Stimulated activated CD8-positive, alpha-beta memory T cell treated with anti-CD3 and anti-CD28 coated beads, Interleukin-4, amount 100 ng/mL, for 1 hour (primary cell): ENCODE measurements at places on chromosomes 13 and 19.

GRCh38 chr19:10270180-10270615 lies 722 bp upstream of the ICAM1 start:
- peak; percentile 62 for DNase-seq

- DNase-seq, result no peak
Measured at GRCh38 chr19:40524133-40524549, 52.5 kb upstream of the SHKBP1 start.

DNA sequence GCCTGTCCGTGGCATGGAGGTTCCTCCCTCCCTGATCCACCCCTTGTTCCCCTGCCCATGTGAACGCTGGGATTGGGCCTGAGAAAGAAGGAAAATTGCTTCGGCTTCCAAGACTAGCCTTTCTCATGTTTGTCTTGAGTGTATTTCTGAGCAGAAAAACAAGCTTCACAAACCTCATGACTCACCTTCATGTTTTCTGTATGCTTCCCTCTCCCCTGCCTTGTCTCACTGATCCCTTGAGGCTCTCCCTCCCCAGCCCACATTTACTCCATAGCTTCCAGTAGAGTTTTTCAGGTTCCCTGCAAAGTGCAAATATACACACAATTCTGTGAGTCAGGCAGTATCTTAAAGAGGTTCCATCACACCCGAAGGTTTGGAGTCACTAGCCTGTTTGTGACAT lies 572.4 kb downstream of the UQCRFS1 start:
- no peak for DNase-seq

GRCh38 chr19:29671393-29672160 lies 6.3 kb downstream of the PLEKHF1 start:
- DNase-seq, result peak; percentile 66

GRCh38 chr13:61994174-61994573 lies 578.5 kb upstream of the PCDH20 start:
- no peak for DNase-seq

GRCh38 chr19:57004418-57004817 lies 115.4 kb upstream of the USP29 start:
- DNase-seq, result no peak

- no peak for DNase-seq
Measured at GRCh38 chr13:42597505-42597904, 23.6 kb downstream of the TNFSF11 start.

- no peak for DNase-seq
Measured at GRCh38 chr19:49997709-49998108, 27.5 kb downstream of the VRK3 start.

GRCh38 chr13:79141082-79141481 lies 265.0 kb downstream of the RBM26 start:
- no peak for DNase-seq

DNA sequence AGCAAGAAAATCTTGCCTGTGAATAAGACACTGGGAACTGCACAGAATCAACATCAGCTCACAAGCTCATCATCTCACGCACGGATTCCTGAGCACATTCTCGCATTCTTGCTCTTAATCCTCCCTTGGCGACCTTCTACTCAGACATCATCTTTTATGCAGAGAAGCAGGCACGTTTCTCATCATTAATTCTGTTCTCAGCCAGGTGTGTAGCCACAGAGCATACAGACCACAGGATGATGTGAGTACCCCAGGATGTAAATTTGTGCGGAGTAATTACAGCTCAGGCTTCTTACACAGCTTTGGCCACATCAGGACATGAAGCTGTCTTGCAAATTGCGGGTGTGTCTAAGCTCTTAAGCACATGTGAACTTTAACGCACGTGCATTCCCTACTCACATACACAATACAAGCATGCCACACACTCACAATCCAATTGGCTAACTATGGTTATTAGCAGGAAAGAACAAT lies 36.5 kb upstream of the SACS start:
- no peak for DNase-seq

- no peak for DNase-seq
Measured at GRCh38 chr13:49975826-49976225, 21.0 kb upstream of the TRIM13 start.

GRCh38 chr19:30579419-30579818 lies 207.2 kb downstream of the ZNF536 start:
- no peak for DNase-seq

- no peak for DNase-seq
Measured at GRCh38 chr19:23254141-23254910, 4.1 kb upstream of the ZNF724 start.

GRCh38 chr19:41811036-41811435 lies 14.6 kb downstream of the CEACAM3 start:
- no peak for DNase-seq

DNA sequence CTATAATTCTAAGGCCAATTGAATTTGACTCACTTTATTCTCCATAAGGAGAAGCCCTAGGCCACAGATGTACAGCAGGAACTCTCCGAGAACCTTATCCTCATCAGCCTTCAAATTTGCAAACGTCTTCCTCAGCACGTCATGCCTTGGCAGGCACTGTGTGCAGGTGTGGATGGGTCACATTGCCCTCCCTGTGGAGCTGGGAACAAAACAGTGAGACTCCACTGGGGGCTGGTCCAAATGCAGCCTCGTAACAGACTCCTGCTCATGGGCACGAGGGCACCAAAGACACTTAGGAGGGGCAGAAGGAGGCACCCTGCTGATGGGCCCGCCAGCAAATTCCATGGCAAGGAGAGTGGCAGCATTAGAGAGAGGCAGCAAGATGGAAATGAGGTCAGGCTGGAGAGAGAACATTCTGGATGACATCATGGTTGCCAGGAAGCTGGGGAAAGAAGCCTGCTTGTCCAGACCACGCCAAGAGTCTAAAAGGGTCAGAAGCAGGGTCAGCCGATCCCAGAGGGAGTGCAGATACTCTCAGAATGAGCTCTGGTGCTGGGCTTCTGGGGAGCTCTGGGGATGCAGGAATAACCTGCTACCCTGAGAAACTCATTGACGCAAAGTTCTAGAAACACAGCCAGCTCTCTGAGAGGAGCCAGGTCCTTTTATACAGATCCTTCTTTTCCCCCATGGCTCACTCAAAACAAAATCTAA lies 242.2 kb downstream of the B3GLCT start:
- no peak for DNase-seq

DNA sequence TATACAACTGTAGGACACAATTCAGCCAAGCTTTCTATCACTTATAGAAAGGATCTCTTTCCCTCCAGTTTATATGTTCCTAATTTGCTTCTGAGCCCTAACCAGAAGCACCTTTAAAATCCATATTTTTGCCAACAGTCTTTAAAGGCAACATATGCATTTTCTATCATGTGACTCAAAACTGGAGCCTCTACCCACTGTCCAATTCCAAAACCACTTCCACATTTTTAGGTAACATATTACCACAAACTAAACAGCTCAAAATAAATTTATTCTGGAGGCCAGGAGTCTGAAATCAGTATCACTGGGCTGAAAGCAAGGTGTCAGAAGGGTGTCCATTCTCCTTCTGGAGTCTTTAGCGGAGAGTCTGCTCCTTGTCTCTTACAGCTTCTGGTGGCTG lies 15.9 kb upstream of the EFNB2 start:
- no peak for DNase-seq

DNA sequence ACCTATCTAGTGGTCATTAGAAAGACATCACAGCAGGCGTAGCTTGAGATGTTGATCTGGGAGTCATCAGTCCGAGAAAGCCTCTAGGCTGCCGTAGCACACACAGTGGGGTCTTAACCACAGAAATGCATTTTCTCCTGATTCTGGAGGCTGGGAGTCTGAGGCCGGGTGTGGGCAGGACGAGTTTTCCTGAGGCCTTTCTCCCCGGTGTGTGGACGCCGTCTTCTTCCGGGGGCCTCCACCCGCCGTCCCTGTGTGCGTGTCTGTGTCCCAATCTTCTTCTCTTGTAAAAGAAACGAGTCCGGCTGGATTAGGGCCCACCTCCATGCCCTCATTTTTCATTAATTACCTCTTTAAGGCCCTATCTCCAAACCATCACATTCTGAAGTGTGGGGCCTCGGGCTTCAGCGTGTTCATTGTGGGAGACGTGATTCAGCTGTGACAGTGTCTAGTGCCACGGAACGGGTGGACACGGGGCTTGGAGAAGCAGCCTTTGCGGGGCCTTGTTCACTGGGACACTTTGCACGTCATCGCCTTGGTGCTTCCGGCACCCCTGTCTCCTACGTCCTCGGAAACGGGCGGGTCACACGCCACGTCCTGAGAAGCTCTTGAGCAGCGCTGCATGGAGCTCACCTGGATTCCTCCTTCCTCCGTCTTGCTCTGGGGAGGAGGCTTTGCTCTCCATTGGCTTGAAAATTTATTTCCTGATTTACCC lies 208.9 kb upstream of the SOX1 start:
- DNase-seq, result no peak

DNA sequence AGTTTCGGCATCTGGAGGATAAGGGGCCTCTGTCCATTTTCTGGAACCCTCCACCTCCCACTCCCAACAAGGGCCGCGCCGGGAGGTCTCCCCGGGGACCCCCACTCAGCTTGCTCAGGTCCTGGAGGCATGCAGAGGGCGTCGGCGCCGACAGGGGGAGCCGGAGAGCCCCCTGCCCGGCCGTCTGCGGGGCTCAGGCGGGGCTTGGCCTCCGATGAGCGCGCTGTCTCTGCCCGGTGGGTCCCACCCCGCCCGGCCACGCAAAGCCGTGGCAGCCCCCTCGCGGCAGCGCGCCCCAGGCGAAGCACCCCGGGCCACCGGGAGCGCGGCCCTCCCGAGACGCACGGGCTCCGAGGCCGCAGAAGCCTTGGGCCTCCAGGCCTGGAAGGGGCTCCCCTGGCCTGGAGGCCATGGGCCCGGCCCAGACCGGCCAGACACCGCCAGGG lies 149.7 kb upstream of the ZNF536 start:
- no peak for DNase-seq

DNA sequence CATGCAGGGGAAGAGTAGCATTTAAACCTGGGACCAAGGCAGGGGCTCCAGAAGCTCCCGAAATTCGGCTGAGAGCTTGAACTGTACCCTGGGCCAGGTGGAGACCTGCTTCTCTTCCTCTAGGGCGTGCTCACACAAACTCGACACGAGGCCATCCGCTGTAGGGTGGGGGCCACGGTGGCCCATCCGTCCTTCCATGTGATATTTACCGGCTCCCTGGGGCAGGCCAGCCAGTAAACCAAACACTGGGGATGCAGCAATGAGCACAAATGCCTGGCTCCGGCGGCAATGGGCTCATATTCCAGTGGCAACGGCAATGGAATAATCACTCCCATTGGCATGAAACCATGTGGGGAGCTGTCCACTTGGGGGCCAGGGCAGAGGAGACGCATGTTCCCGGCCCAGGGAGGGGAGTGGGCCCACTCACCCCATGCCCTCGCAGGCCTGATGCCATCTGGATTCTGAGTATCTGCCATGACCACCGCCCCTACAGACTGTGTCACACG lies 10.8 kb downstream of the SH3GL1 start:
- no peak for DNase-seq

DNA sequence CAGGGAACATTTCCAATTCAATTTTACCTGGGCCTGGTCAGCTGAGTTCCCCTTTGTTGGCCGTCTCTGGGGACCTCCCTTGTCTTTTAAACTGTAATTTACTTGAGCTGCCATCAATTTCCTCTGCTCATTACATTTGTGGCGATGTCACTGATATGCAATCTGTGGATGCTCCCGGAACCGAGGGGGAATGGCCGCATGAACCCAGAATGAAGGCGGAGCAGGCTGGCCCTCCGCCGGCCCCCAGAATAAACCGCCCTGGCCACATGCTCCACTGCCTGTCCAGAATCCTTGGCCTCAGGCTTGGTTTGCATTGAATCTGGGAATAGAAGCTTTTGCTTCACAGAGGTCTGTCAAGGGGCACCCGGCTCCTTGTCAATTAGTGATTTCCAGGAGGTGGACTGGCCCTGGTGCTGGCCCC lies 276.8 kb downstream of the TEX29 start:
- no peak for DNase-seq

DNA sequence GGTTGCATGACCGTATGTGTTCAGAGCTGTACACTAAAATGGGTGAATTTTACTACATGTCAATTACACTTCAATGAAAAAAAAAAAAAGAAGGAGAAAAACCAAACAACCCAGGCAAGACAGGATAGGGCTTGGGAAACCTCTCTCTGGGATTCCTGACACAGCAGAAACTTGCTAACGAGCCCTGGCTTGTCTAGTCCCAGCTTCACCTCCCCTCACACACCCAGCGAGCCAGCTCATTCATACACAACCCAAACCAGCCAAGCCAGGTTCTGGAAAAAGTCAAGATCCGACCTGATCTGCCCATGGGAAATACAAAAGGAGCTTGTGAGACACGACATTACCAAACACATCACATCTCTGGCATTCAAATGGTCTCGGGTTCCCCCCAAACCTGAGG lies 3.7 kb upstream of the TECR start:
- no peak for DNase-seq

DNA sequence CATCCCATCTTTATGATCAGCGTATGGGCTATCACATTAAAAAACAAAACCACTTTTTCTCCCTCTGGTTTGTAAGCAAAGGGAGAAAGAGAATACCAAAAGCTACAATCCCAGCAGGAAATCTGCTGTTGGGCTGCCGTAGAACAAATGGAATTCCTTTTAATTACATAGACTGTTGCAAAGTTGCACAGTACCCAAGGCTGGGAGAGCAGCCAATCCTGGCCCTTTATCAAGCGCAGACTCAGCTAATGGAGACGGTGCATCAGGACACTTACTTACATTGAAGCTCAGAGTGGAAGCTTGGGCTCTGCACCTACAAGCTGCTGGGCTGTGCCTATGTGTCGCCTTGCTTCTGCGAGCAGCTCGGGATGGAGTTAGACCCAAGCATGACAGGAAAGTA lies 15.2 kb downstream of the CCNA1 start:
- no peak for DNase-seq

- DNase-seq, result no peak
Measured at GRCh38 chr13:31452525-31452924, 252.8 kb downstream of the B3GLCT start.

DNA sequence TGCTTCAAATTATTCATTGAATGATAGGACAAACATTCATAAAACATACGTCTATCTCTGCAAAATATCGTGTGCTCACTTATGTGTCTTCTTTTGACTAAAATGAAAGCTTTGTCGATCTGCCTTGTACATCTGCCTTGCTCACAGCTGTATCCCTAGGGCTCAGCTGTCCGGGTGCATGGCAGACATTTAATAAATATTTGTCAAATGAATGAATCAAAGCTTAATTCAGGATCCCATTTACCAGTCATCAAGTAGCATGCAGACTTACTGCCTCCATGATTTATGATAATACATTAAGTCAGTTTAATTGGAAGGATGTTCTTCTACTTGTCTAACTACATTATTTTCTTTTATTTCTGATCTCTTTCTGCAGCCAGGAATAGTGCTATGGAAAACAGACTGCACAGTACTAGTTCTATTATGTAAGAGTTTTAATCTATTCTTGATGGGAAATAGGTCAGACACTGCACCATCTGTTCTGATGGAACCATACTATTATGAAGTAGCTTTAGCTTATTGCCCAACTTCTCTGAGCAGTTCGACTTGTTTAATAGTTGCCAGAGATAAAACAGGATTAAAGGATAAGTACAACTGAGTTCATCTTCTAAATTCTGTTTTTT lies 13.2 kb downstream of the SLC46A3 start:
- DNase-seq, result no peak

DNA sequence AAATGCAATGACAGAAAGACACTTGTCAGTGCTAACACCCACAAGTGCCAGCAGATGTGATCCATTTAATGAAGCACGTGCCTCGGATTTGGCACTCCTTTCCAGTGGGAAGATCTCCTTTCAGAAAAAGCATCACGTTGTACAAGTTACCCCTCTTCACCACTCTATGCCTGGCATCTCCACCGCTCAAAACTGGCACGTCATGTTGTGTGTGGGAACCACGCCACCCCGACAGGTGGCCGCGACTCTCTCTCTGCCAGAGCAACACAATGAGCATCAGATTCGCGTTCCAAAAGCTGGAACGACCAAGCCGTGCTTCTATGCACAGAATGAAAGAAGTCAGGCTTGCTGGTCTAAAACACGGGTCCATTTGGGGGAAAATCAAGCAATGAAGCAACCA lies 24.3 kb downstream of the TMTC4 start:
- no peak for DNase-seq
